SK-N-SH treated with all-trans-retinoic acid at 6 μM for 48 hours (cell line): ENCODE measurements at places on chromosomes 11 and 22.

DNA sequence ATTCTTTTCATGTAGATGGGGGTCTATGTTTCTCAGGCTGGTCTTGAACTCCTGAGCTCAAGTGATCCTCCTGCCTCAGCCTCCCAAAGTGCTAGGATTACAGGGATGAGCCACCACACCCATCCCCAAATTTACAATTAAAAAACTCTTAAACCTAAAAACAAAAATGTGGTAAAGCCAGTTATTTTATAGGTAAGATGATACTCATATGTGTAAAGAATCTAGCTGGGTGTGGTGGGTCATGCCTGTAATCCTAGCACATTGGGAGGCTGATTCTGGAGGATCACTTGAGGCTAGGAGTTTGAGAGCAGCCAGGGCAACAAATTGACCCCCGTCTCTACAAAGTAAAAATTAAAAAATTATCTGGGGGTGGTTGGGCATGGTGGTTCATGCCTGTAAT, 4.0 kb upstream of the RBM14 start:
- no peak for ATAC-seq

DNA sequence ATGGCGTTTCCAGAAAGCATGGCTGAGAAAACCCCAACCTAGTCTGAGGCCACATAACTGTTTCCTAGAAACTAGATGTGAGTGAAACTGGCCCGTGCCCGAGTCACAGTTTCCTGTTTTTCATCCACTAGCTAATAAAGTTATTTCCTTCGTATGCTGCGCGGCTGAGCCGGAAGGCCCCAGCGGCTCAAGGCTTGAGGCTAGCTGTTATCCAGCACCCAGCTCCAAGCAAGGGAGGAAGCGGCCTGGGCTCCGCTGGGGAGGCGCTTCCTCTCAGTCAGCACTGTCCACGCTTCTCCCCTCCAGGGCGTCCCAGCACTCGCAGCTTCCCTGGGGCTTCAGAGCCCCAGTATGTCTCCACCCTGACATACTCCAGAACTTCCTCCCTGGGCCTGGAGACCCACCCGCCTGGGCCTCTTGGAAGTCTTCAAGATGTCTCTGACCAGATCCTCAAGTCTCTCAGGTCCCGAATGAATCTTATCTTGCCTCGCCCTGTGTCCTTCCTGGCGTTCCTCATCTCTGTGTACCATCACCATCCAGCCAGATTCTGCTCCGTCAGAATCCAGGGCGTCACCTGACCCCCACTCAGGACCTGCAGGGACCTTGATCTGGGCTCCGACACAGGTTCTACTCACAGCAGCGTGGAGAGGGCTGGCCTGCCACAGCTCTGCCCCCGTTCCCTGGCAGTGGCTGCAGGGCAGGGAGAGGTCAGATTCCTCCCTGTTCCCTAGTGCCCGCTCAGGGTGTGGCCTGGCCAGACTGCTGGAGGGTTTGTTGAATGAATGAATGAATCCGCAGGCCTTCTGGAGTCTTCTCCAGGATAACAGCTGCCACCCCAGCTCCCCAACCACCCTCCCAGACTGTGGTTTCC, 81.9 kb downstream of the LRRC32 start:
- no peak; the same call in 1 of the 3 replicates for ATAC-seq

DNA sequence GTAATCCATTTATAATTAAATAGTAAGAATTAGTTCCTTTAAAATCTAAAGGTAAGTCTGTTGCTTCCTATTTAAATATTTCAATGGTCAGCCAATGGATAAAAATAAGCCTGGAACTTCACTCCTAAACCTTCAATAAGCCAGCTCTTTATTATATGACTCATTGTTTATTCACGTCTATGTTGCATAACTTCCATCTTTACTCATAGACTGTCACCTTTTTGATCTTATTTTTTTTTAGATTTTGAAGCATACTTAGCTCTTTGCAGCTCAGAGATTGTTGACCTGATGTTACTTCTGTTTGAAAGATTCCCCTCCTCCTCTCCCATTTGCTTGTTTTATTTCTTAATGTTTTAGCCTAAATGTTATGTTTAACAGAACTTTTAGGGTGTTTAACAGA, 1571.2 kb upstream of the RAG2 start:
- ATAC-seq, result no peak

DNA sequence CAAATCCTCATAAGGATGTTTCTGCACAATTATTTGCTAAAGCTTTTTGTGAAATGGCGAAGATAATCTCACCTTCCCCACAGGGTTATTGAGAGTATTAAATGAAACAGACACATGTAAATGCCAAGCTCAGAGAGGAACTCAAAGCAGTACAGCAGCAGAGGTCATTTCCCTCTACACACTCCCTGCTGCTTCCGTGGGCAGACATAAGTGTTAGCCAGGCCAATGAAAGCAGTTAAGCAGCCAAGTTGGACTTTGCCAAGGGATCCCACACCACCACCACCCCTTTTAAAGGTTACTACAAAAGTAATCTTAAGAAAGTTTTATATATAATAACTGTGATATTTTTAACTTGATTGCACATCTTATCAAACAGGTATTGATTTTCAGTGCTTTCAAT, 4.0 kb upstream of the FAM111A start:
- ATAC-seq, result no peak

DNA sequence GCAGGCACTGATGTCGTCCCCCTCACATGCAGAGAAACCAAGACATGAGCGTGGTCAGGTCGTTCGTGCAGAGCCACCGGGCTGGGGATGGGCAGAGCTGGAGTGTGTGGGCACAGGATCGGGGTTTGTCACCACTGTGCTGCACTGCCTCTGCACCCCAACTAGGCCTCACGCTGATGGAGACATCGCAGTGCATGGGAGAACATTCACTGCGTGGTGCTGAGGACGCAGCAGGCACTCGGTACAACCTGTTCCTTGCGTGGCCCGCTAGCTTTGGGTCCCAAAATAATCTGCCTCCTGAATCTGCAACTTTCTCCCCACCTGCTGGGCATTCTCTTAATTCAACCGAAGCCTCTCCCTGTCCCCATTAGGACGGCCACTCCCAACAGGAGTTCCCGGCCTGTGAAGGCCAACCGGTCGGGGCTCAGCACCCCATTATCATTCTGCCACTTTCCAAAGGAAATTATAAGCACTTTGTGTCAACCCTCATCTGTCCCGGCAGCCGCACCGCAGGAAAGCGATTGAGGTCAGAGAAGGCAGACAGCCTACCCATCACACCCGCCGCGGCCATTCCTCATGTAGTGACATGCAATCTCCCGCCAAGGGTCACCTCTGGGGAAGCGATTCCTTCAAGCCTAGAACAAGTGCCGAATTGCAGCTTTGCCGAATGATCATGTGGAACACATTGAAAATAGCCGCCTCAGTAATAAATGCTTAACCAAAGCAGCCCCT, 490.4 kb downstream of the MN1 start:
- no peak for ATAC-seq

DNA sequence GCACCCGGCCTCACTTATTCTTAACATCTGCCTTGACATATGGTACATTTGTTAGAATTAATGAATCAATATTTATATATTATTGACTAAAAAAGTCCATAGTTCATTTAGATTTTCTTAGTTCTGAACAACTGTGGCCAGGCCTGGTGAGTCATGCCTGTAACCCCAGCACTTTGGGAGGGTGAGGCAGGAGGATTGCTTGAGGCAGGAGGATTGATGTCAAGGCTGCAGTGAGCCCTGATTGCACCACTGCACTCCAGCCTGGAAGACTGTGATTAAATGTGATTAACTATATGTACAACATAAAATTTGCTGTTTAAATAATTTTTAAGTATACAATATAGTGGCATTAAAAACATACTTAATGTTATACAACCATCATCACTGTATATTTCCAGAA, 5.6 kb downstream of the UVRAG start:
- ATAC-seq, result no peak

DNA sequence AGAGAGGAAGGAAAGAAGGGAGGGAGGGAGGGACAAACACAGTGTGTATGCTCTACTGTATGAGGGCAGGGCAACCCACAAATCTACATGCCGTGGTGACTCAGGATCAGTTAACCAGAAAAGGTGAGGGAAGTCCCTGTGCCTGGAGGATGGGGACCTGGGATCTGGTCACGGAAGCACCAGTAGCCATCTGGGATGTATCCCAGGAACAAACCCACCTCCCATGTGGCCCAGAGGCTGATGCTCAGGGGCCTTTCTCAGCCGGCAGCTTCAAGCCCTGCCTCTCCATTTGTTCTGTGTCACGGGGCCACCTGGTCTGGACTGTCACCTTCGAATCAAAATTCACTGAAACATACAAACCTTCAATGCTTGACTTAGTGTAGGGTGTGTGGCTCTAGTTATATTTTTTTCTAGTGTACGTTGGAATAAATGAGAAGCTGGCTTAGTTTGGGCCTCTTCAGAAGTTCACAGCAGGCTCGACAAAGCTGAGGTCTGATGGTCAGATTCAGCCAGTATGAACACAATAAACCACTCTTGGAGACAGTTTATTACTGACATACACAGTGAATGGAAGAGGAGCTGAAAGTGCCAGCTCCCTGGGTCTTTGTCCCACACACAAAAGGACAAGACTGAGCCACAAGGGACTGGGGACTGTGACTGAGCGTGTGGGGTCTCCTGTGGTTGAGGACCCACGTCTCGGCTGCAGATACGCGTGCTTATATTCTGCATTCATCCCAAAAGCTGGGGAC, 23.5 kb upstream of the RTL6 start:
- no peak for ATAC-seq

DNA sequence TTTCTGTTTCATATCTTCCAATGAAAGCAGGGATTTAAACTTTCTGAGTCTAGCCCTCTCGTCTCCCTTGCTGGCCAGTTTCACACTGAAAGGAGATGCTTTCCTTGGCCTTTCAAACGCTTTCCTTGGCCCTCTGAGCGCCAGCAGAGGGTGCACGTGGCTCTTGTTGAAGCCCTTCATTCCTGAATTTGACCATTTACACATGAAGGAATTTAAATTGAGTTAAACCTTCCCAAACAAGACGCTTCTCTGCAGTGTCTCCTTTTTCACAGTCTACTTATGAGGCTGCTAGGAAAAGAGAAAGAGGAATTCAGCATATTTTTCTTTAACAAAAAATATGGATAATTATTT, 21.6 kb downstream of the NNMT start:
- peak; percentile 91 for ATAC-seq

GRCh38 chr22:42697542-42698013, 23.1 kb downstream of the A4GALT start:
- ATAC-seq, result peak; percentile 97
